ENCODE measurements at places on chromosomes 11 and 22.

- DNase-seq, result no peak
These were observed 6.0 kb upstream of the CD248 start for GRCh38 chr11:66322732-66323427.

DNA sequence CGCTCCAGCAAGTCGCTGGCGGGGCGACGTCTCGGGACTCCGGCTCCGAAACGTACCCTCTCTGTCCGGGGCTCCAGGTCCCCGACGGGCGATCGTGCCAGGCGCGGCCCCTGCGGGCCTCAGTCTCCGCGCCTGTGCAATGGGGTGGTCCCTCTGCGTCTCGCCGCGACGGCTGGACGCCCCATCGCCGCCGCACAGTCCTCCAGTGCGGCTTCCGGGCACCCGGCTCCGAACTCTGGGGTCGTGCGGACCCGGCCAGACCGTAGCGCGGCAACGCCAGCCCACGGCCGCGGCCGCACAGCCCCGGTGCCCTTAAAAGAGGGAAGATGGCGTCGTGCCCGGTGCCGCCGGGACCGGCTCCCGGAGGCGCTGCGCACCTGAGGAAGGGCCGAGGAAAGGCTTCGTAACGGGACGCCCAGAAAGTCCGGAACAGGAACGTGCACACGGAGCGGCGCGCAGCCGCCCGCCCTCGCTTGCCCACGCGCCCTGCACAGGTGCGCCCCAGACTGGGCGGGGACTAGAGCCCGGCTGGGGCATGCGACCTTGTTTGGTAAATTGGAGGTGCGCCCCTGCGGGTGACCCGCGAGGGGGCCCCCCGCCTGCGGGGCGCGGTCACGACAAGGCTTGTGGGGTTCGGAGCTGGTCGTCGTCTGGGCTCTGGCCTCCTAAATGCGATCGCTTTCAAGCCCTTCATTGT lies 525 bp downstream of the BIK start:
- DNase-seq, result no peak

GRCh38 chr11:19072464-19072863 lies 11.9 kb upstream of the MRGPRX2 start:
- no peak for DNase-seq

DNA sequence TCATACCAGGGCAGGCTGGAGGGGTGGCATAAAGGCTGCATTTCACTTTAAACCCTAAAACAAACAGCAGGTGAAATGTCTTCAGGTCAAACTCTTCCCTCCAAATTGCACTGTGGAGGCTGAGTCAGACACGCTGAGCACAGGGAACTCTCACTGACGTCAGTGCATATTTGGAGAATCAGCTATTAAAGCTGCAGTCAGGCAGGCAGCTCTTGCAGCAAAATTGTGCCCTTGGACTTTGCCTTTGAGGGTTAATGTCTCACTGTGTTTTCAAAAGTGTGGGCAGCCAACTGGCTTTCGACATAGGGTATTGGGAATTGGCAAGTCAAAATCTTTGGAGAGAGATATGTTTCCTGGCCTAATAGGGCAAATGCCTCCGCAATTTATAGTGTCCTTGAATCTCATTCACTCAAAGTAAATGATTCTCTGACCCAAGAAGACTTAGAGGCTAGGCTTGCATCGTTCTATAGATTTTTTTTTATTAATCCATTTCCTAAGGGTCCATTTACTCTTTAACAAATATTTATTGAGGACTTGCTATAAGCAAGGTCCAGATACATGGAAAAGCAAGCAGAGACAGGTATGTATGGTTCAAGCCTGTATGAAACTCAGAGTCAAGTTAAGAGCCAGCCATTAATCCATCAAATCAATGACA lies 27.7 kb upstream of the SMCO4 start:
- DNase-seq, result no peak
